ENCODE measurements at places on chromosomes 16 and 17.

DNA sequence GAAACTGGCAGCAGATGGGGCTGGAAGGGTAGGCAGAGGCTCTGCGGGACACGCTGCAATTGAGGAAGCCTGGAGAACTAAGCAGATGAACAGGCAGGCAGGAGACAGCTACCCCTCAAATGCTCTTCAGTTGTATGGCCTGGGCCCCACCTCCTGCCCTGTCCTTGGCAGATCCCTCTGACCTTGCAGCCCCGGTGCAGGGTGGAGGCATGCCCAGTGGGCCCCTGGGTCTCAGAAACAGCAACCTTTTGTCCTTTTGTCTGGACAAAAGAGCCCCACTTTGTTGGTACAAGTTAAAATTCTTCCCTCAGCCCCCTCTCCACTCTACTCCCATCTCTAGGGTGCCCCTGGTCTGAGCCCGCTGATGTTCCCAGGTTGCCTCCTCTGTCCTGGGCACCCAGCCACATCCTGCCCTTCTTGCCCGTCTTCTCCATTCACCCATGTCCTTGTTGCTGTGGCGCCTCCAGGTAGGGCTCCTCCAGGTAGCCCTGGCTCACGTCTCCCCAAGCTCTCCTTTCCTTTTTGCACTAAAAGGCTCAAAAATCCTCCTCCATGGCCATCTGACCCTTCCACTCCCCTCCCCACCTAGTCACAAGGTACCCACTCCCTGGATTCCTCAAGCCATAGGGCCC, 136.8 kb downstream of the CLEC16A start:
- no peak for DNase-seq

DNA sequence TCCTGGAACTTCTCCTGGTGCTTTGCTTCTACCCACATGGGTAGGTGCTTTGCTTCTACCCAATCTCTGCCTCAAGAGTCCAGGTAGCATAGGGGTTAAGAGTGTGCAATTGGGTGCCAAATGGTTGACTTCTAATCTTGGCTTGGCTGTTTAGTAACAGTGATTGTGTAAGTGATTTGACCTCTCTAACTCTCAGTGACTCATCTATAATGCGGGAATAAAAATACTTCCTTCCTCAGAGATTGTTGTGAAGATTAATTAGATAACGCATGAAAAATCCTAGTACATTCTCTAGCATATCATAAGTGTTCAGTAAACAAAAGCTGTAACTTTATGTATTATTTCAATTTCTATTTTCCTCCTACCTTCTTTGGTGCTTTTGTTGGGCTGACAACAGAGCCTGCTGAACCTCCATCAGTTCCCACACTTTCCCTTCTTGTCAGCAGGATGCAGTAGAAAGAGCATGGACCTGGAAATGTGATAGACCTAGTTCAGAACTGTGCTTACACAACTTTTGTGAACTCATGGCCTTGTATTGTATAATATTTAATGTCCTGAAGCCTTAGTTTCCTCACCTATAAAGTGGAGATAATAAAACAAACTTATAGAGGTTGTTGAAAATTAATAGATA, 72.9 kb upstream of the SMIM36 start:
- no peak for DNase-seq

GRCh38 chr17:34219405-34219804, 35.7 kb upstream of the CCL2 start:
- no peak for DNase-seq

DNA sequence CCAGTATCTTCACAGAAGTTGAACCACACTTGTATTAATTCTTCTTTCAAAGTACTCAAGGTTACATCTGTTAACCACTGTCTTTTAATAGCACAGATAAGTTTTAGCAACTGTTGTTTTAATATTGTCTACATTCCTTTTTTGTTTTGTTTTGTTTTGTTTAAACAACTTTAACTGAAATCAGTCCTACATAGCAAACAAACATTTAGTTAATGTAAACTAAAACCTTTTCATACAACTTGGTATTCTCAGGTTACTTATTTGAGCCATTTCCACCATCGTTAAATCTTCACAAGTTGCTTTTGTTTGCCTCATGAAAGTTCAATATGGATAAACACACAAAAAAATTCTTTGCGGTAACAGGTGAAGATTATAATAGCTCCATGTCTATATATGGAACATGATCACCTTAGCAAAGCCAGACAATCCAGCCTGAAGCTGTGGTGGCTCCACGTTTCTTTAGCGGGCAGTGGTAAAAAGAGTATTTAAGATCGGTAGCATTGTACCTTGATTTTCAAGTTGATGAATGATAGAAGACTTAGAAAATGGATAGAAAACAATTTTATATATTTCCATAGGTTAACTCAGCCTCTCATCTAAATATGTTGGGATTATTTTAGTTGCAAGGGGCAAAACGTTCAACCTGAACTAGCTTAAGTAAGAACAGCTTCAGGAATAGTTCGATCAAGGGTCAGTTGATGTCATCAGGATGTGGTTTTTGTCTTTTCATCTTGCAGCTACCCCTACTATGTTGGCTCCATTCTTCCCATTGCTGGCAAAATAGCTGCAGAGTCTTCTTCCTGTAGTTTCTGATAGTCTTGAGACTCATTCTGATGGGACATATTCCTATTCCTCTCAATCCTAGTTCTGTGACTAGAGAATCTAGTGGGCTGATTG, 182.8 kb downstream of the FTO start:
- no peak for DNase-seq

DNA sequence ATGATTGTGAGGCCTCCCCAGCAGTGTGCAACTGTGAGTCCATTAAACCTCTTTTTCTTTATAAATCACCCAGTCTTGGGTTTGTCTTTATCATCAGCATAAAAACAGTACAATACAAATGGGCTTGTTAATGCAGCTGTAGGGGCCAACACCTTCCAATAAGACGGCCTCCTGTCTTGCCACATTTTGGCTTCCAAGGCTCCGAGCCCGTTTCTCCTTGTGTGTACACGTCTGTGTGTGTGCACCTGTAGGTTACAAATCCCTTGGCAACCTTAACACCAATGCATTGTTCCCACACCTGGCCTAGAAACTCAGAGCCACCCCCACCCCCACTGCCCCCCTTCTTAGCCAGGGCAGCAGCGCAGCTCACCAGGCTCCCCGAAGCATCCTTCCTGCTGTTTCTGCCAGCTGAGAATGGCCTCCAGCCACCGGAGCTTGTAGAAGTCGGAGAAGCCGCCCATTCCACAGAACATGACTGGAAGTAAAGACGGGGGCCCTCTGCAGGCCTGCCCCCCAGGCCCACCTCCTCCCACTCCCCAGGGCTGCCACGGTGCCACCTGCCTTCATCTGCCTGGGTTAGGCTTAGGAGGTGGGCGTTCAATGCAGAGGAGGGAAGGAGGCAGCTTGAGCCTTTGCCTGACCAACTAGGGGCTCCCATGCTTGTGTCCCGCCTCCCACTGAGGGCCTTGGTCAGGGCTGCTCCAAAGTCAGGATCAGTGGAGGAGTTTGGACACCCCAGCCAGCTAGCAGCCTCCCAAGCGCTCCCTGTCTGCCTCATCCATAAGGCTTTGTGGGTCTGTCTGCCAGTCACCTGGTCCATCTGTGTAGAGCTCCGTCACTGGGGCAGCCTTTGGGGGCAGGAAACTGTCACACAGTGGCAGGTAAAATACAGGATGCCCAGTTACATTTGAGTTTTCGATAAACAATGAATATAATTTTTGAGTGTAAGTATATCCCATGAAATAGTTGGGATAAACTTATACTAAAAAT, 10.6 kb downstream of the C16orf89 start:
- DNase-seq = no peak

Data from NCI-H1930 (cell line).